ENCODE measurements at places on chromosomes 16 and 17.

GRCh38 chr16:49484451-49484849 lies 110.8 kb downstream of the C16orf78 start:
- DNase-seq, result peak; percentile 36

GRCh38 chr16:89615596-89616090 lies 2.2 kb downstream of the DPEP1 start:
- peak; percentile 24 for DNase-seq

DNA sequence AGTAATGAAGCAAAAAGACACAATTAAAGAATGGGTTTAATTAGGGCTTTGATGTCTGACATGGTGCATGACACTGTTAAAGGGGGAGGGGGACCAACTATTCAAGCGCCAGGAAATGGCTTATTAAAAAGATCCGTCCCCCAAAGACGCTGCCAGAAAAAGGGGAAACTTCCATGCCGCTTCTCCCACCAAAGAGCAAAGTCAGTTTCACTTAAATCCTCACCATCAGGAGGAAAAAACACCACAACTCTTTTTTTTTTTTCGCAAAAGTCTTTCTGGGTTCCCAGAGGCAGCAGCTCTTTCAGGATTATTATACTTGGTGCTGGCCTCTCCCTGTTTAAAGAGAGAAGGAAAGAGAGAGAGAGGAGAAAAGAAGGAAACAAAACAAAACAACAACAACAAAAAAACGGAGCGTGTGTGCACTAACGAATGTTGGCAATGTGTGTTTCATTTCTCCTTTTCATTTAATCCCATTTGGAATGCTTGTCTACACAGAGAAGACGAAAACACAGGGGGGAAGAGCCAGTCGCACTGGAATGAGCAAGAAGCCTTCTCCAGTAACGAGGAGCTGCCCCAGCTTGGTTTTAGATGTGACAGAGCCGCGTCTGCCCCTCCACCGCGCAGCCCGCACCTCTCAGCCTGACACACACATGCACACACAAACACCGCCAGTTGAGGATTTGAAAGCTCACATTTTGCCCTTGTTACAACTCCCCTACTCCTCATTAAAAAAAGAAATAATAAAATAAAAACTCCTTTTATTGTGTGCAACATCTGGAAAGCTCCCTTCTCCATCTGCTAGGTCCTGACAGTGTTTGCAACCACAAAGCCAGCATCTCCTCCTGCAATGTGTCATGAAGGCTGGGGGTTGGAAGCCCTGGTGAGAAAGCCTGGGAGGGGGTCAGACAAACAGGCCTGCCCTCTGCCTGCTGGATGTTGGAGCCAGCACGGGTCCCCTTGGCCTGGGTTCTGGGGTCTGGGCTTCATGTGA lies 32.7 kb upstream of the AXIN2 start:
- DNase-seq, result peak; percentile 11

DNA sequence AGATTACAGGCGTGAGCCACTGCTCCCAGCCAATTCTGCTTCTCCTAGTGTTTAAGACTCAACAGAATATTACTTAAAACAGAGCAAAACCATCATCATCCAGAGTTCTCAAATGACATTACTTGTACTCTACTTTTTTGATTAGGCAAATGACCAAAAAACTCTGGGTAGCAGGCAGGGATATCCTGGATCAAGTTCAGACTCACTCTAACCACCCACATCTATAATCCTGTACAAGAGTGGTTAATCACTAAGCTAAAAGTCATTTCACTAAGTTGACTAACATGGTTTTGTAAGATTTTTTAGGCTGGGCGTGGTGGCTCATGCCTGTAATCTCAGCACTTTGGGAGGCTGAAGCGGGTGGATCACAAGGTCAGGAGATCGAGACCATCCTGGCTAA lies 6.8 kb downstream of the NAE1 start:
- no peak for DNase-seq

DNA sequence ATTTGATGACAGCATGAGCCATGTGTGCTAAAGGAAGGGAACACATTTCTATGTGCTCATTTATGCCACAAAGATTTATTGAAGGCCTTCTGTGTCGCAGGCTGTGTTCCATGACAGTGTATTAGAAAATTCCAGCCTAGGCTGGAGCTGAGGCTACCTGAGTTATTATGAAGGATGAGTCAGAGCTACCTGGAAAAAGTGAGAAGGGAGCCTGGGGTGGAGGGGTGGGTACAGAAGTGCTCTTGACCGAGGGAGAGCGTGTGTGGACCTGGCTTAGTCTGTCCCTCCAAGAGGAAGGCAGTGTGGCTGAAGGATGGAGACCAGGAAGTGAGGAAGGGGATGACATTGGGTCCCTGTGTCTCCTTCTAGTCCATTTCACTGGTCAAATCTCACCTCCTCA lies 98.3 kb downstream of the N4BP1 start:
- no peak for DNase-seq

DNA sequence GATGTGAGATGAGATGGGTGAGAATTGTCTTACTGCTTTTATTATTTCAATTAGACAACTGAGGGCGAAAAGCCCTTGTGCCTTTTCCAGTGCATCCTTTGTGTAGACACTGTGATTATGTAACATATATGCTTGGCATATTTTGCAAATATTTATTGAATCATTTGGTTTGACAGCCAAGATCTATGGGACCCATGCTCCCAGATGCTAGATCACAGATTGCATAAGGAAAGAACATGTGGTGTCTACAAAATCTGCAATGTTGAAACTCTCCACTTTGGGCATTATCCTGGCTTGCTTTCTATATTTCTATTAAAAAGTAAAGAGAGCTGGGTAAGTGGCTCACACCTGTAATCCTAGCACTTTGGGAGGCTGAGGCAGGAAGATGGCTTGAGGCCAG lies 4.8 kb upstream of the COG1 start:
- DNase-seq, result no peak

- DNase-seq, result no peak
These were observed 30.4 kb downstream of the ABCA10 start for GRCh38 chr17:69198238-69198637.

GRCh38 chr17:31857920-31858641 lies 963 bp downstream of the COPRS start:
- no peak for DNase-seq

GRCh38 chr16:5488581-5488980 lies 391.0 kb upstream of the EEF2KMT start:
- no peak for DNase-seq

- no peak for DNase-seq
These were observed 1.6 kb downstream of the CHD9 start for GRCh38 chr16:53056392-53056881.

GRCh38 chr16:57253466-57253865 lies 8.4 kb downstream of the ARL2BP start:
- DNase-seq, result no peak

DNA sequence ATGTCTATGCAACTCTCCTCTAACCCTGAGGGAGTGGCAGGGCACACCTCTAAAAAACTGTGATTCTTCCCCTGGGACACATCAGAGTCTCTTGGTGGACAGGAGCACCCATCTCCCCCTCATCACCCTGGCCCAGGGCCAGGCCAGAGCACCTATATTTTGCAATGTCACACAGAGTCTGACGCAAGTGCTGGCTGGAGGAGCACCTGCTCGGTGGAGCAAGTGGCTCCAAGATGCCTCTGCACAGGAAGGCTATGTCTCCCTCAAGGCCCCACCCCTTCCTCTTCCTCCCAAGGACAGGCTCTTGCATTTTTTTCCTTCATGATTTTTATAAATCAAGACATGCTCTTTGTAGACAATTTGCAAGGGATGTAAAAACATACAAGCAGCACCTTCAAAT lies 13.3 kb downstream of the SNN start:
- DNase-seq, result no peak

- no peak for DNase-seq
These were observed 48.7 kb downstream of the RPGRIP1L start for GRCh38 chr16:53654946-53655345.

- no peak for DNase-seq
These were observed 153.4 kb upstream of the SDK2 start for GRCh38 chr17:73797594-73798110.

DNA sequence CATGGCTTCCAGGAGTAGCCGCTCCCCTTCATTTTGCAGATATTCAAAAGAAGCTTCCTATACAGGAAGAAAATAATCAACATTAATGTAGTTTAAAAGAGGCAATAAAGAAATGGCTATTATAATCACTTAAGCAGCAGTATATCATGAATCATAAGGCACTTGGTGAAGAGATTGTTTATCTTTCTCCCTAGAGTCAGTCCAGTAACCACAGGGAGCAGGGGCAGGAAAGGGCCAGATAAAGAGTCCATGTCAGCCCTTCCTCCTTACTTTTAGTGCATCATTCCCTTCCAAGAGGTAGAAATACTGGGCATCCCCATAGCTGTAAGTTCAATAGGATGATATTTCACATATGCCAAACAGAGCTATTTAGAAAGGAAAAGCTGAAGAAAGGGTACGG lies 184.6 kb upstream of the C17orf78 start:
- DNase-seq, result no peak

DNA sequence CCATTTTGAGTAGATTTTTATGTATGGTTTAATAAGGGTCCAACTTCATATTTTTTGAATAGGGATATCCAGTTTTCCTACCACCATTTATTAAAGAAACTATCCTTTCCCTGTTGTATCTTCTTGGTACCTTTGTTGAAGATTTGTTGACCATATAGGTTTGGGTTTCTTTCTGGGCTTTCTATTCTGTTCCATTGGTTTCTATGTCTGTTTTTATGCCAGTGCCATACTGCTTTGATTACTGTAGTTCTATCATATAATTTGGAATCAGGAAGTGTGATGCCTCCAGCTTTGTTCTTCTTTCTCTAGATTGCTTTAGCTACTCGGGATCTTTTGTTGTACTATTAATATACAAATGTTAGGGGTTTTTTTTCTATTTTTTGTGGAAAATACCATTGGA lies 46.5 kb downstream of the PPM1E start:
- DNase-seq, result no peak

Measured in stimulated activated CD4-positive, alpha-beta T cell treated with anti-CD3 and anti-CD28 coated beads, Interleukin-4, amount 100 ng/mL, for 1 hour (primary cell).